BE2C (cell line): ENCODE measurements at places on chromosomes 1 and 21.
A peak's percentile ranks its signal among the peaks of the same experiment; 100 is the strongest.

- no peak for DNase-seq
These were observed 112.5 kb downstream of the RRAGC start for GRCh38 chr1:38746941-38747600.

GRCh38 chr1:9848022-9848421 is 24.3 kb upstream of the CLSTN1 start:
- no peak for DNase-seq

DNA sequence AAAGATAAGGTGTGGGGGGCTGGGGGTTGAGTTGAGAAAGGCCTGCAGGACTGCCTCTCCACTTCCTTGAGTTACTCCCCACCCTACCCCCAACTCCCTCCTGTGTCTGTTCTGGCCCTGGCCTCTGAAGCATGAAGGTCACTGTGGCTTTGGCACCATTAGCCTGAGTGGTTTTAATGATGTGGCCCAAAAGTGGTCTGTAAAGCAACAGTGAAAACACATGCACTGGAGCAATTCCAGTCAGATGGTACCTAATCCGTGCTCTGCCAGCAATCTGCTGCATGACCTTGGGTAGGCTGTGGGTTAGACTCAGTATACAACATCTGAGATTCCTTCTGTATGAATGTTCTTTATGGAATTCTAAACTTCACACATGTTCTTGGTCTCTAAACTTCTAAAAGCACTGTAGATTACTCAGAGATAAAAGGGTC is 86.5 kb upstream of the ATP1A1 start:
- peak; percentile 36 for DNase-seq

DNA sequence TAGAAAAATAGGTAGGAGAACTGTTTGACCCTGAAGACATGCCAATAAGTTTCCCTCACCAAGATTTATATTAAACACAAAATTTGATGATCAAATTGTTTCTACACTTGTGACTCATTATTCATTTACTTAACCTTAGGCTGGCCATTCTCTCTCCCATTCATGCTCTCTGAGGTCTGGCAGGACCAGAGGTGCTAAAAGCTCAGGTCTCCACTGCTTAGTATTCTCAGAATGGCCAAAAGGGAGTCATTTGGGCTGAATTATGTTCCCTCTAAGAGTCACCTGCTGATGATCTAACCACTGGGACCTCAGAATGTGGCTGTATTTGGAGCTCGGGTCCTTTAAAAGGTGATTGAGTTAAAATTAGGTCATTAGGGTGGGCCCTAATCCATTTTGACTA is 47.1 kb upstream of the ATP1B1 start:
- no peak for DNase-seq

- DNase-seq, result no peak
These were observed 3.1 kb upstream of the VAMP4 start for GRCh38 chr1:171744986-171745385.

GRCh38 chr1:47885062-47885830 is 111.9 kb downstream of the TRABD2B start:
- no peak for DNase-seq

GRCh38 chr1:100448366-100448765 is 89.6 kb upstream of the GPR88 start:
- no peak for DNase-seq

- no peak for DNase-seq
These were observed 21.7 kb upstream of the ZNF362 start for GRCh38 chr1:33234588-33234990.

GRCh38 chr1:179327679-179328078 is 34.1 kb downstream of the SOAT1 start:
- no peak for DNase-seq

DNA sequence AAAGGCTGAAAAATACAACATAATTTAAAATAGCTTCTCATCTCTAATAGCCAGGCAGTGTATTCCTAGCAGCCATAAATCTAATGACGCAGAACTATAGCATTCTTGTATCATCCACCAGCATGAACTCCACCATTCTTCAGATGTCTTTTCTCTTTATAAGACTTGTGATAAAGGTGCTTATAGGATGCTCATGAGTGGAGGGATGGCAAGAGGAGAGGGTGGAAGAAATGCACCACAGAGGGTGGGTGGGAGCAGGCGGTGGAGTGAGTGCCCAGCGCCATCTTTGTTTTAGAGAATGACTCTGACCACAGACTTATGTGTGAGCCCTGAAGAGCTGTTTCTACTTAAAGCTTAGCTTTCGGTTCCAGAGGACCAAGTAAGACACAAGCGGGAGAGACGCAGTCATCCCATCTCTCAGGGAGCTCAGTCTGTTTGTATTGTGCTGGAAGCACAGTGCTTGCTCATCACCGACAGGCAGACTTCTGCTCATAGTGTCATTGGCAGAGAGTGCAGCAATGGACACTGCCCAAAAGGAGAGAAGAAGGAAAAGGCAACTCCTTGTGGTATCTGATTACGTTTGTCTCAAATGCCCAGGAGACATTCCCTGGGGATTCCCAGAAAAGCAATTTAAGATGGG is 65.6 kb downstream of the KCNJ15 start:
- no peak for DNase-seq

GRCh38 chr21:34845521-34846451 is 177.0 kb downstream of the CLIC6 start:
- no peak for DNase-seq

DNA sequence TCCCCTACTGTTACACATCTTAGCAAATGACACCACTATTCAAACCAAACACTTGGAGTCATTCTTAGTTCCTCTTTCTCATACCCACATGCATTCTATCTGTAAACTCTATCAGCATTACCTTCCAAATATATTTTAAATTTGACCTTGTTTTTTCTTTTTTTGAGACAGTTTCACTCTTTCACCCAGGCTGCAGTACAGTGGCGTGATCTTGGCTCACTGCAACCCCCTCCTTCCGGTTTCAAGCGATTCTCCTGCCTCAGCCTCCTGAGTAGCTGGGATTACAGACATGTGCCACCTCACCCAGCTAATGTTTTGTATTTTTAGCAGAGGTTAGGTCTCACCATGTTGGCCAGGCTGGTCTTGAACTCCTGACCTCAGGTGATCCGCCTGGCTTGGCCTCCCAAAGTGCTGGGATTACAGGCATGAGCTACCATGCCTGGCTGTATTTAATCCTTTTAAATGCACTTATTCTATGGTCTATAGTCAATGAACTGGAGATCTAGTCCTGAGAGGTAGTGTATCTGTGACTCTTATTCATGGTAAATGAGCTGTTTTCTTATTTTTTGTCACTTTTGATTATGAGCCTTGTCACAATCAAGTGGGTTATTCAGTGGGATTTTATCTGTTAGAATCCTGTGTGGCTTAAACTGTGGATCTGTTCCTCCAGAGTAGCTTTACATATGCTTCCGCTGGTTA is 73.1 kb downstream of the GATAD2B start:
- no peak for DNase-seq

DNA sequence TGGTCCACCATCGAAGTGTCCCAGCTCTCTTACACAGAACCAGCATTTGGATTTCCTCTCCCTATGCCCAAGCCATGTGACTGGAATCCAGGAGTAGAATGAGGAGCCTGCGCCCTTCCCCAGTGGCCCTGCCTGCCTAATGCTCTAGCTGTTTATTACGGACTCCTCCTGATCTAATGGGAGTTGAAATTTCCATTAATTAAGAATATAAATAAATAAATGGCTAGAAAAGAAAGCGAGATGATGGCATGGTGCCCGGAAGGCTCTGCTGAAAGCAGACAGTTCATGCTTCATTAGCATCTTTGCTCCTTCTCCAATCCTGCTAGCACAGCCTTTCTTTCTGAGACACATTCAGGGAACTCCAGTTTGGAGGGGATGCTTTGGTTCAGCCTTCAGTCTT is 216.2 kb downstream of the SEC16B start:
- no peak for DNase-seq

GRCh38 chr1:202274611-202275010 is 67.1 kb downstream of the UBE2T start:
- DNase-seq, result peak; percentile 70

DNA sequence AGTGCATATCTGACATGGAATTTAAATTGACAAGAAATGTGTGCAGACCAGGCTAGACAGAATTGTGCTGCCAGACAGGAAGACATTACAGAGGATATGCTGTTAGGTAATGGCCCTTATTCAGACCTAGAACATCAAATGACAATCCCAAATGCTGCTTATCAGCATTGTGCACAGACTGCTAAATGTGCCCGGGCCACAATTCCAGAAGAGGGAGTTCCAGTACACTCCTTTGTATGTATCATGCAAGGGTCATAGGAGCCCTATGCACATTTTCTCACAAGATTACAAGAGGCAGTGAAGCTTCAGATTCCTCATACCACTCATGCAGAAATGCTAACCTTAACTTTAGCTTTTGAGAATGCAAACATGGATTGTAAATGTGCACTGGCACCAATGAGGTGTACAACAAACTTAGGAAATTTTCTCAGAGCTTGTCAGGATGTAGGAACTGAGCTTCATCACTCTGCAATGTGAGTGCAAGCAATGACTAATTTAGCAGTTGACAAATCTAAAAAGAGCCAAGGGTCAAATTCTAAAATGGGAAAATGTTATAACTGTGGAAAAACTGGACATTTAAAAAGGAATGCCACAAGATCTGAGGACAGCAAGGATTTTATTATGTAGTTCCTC is 273.5 kb downstream of the COL11A1 start:
- no peak for DNase-seq

DNA sequence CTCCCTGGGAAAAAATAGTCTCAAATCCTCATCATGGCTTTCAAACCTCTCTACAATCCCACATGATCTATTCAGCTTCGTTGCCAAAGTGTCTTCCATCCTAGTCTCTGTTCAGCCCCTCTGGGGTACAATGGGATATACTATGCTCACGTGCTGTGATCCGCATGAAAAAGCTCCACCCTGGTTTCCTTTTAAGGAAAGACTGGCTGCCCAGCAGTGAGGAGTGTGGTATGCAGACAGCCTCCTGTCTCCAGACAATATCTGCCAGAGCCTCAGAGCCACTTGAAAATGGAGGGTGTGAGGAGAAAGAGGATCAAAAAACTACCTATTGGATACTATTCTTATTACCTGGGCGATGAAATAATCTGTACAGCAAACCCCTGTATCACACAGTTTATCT is 194.5 kb downstream of the LHX8 start:
- no peak for DNase-seq

DNA sequence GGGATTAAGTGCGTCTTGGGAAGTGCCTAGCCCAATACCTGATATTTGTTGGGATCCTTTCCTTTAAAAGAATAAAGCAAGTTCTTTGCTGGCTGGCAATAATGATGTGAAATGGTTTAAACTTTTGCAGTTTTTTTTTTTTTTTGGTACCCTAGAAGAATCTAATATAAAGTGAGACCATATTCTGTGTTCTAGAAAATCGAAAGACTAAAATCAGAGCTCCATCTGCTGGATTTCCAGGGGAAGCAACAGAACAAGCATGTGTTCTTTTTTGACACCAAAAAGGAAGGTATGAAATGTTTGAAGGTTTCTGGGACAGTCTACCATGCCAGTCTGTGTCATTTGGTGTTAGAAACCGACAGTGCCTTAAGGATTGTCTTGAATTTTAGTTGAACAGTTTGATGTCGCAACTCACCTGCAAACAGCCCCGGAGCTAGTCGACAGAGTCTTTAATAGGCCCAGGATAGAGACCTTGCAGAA is 6.4 kb downstream of the UTP11 start:
- no peak for DNase-seq

GRCh38 chr1:211605034-211605433 is 26.1 kb upstream of the SLC30A1 start:
- no peak for DNase-seq

GRCh38 chr1:166906647-166907046 is 30.6 kb upstream of the TADA1 start:
- DNase-seq, result no peak

DNA sequence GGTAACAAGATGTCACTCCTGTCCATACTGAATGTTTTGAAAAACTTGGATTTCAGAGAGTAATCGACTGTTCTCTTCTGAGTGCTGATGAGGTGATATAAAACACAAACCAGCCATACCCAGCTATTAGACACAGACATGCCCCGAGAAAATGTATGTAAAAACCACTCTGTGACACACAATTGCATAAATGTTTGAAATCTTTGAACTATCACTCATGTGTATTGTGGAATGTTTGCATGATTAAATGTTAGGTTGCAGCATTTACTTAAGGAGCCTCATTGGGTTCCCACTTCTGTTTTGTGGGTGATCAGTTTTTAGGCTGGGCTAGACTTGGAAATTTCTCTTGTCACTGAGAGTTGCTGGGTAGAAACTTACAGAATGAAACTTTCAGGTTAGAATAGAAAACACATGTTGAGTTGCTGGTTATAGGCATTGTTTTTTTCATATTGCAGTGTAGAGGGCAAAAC is 270.4 kb upstream of the B3GALT2 start:
- DNase-seq, result no peak

DNA sequence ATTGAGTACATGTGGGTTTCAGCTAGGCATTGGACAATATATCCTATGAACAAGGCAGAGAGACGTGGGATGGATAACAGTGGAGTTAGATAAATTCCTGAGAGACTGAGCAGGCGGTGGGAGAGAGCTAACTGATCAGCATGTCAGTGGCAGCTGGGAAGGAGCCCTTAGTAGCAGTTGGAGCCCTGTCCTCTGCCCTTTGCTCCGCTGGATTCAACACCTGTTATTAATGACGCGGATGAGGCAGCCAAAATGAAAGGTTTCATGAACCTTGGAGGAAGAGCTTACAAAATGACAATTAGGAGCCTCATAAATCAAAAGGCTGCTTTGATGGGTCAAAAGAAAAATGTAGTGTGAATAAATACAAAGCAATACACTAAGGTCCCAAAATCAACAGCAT is 16.1 kb downstream of the UBIAD1 start:
- DNase-seq, result no peak

DNA sequence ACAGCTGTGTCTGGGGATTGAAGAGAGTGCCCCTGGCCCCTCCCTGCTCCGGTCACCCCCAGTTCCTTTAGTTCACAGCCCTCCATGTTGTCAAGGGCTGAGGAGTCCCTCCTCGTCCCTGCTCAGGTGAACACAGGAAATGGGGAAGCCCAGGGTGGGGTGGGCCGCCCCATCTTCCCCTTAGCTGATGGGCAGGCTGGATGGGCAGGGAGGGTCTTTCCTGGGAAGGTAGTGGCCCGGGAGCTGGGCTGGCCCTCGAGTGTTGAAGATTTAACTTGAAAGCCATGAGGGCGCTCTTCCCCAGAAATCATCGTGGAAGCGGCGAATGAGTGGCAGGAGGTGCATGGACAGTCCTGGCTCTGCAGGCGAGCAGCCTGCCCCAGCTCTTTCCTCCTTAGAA is 18.3 kb upstream of the NPHP4 start:
- DNase-seq, result no peak
